Mesothelial cell of epicardium (in vitro differentiated cells): ENCODE measurements at places on chromosomes 13 and 19.

DNA sequence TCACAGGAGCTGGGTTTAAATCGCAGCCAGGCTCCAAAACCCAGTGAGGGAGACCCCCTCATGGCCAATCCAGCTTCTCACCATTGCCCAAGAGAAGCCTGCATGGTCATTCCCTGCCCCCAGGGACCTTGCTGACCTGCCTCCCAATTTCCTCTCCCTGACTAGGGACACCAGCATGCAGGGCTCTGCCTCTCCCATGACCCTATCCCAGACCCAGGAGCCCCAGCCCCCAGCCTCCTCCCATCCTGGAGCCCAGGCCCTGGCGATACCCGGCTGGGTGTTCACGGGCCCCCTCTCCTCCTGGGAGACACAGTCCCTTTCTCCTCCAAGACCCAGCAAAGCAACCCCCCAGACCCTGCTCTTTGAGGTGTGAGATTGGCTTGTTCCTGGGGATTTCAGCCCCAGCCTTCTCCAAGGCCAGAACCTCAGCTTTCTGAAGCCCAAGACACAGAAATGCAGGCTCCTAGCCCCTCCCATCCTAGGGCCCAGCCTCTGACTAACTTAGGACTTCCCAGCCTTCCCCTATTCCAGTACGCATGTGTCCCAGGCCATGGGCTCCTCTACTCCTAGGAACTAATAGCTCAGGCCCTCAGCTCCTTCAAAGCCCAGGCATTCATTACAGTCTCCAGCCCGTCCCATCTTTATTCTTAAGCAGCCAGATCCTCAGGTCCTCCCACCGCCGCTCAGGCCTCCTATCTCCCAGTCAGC, 1.1 kb downstream of the GYS1 start:
- no peak for DNase-seq
- peak overlapping the region; percentile 99 for H3K27ac ChIP-seq
- H3K4me1 ChIP-seq, result peaks cover 31% of the 10 kb centered on the region
- peaks cover 18% of the 10 kb centered on the region for H3K36me3 ChIP-seq

- no peaks in the 10 kb centered on the region for H3K36me3 ChIP-seq
- H3K27me3 ChIP-seq, result no peaks in the 10 kb centered on the region
- no peak for DNase-seq
- H3K27ac ChIP-seq, result no peak overlapping the region
- H3K4me3 ChIP-seq, result no peak overlapping the region
These were observed 19.3 kb downstream of the RUBCNL start for GRCh38 chr13:46367617-46368327.

DNA sequence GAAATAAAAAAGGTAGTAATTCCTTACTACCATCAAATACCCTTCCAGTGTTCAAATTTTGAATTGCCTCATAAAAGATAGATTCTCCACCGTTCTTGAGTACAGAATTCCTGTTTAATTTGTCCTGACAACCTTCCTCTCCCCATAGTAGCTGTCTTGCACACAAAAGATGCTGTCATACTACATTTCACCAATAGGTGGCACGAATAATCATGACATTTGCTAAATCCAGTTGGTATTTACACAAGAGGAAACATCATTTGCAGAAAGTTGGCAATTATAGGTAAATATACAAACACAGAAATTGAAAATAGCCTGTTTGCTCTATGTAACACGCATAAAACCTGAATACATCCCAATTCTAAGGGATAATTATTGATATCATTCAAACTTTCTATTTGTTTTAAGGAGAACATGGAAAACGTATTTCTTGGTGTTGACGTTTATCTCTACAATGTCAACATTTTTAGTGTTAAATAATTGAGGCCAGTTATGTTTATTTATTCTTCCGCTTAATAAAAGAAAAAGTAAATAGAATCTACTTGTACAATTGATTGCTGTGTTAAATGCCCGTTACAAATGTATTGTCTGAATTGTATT, 58.3 kb upstream of the CLDN10 start:
- no peaks in the 10 kb centered on the region for H3K36me3 ChIP-seq
- H3K27ac ChIP-seq, result no peak overlapping the region
- H3K4me1 ChIP-seq, result no peaks in the 10 kb centered on the region
- no peak overlapping the region for H3K4me3 ChIP-seq

GRCh38 chr13:24738366-24738847, 25.6 kb upstream of the RNF17 start:
- DNase-seq, result no peak
- H3K36me3 ChIP-seq, result no peaks in the 10 kb centered on the region
- peaks cover 3% of the 10 kb centered on the region for H3K27me3 ChIP-seq
- H3K4me1 ChIP-seq, result peaks cover 11% of the 10 kb centered on the region

DNA sequence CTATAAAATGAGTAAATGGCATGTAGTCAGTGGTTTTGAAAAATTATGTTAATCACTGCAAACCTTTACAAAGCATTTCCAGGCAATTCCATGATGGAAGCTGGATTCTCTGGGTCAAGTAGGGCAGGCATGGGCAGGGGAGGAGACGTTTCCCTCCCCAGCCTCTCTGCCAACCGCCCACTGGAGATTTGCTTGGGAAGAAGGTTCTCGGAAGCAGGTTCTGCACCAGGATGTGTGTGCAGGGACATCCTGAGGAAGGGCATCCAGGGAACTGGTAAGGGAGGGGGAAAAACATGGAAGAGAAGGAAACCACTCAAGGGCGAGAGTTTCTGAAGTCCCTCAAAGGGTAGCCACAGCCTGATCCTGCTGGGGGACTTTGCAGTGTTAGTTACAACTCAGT, 469.1 kb downstream of the TSHZ3 start:
- DNase-seq, result peak; percentile 28
- H3K4me1 ChIP-seq, result no peaks in the 10 kb centered on the region

GRCh38 chr13:76017861-76018556, 381.9 kb downstream of the LMO7 start:
- H3K36me3 ChIP-seq, result no peaks in the 10 kb centered on the region
- DNase-seq, result no peak
- H3K4me3 ChIP-seq, result no peak overlapping the region
- H3K27me3 ChIP-seq, result no peaks in the 10 kb centered on the region

DNA sequence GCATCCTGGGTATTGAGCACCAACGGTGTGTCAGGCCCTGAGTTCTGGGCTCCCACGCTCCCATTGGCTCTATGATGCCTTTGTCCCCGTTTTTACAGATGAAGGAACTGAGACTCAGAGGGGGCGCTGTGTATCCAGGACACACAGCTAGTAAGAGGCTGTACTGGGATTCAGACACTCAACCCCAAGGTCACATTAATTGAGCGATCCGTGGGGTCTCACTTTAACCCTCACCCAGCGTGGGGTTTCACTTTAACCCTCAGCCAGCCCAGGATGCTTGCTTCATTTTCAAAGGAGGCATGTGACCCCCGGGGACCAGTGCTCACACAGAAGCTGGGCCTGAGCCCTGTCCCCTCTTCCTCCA, 42.6 kb downstream of the CYP4F22 start:
- peaks cover 14% of the 10 kb centered on the region for H3K27me3 ChIP-seq
- H3K4me3 ChIP-seq, result no peak overlapping the region
- no peak for DNase-seq
- H3K36me3 ChIP-seq, result no peaks in the 10 kb centered on the region
- H3K4me1 ChIP-seq, result no peaks in the 10 kb centered on the region

DNA sequence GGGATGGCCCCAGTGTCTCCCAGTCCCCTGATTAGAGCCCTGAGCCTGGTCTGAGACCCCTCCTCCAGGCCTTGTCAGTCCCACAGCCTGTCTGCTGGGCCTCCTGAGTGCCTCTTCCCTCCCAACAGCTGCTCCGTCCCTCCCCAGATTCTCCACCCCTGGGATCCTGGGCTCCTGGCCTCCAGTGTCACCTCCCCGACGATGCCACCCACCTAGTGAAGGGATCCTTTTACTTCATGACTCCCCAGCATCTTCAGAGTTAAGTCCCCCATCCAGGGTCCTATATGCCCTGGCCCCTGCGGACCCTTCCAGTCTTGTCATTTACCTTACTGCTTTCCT, 4.4 kb upstream of the PRX start:
- H3K27me3 ChIP-seq, result no peaks in the 10 kb centered on the region
- peaks cover 22% of the 10 kb centered on the region for H3K4me1 ChIP-seq
- DNase-seq, result no peak
- H3K4me3 ChIP-seq, result no peak overlapping the region

DNA sequence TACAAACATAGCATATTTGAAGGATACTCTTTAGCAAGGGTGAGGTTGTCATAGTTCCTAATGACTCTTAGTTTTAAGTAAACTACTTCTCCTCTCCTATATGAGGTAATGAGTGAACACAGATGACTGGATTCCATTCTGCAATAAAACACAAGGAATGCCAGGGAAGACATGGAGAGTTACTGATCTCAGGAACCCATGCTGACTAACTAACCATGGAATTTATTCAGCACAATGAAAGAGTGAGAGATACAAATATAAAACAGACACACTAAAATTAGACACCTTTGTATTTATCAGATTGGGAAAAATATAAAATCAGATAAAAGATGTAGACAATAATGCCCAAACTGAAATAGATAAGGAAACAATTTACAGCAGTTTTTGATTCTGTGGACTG, 1525.9 kb upstream of the SLC10A2 start:
- DNase-seq, result no peak
- H3K27ac ChIP-seq, result peak overlapping the region; percentile 26
- no peak overlapping the region for H3K4me3 ChIP-seq
- no peaks in the 10 kb centered on the region for H3K27me3 ChIP-seq
- H3K36me3 ChIP-seq, result peaks cover 4% of the 10 kb centered on the region

GRCh38 chr13:58547419-58547818, 915.9 kb downstream of the PCDH17 start:
- no peaks in the 10 kb centered on the region for H3K36me3 ChIP-seq
- no peak for DNase-seq
- H3K27ac ChIP-seq, result no peak overlapping the region
- no peaks in the 10 kb centered on the region for H3K4me1 ChIP-seq

DNA sequence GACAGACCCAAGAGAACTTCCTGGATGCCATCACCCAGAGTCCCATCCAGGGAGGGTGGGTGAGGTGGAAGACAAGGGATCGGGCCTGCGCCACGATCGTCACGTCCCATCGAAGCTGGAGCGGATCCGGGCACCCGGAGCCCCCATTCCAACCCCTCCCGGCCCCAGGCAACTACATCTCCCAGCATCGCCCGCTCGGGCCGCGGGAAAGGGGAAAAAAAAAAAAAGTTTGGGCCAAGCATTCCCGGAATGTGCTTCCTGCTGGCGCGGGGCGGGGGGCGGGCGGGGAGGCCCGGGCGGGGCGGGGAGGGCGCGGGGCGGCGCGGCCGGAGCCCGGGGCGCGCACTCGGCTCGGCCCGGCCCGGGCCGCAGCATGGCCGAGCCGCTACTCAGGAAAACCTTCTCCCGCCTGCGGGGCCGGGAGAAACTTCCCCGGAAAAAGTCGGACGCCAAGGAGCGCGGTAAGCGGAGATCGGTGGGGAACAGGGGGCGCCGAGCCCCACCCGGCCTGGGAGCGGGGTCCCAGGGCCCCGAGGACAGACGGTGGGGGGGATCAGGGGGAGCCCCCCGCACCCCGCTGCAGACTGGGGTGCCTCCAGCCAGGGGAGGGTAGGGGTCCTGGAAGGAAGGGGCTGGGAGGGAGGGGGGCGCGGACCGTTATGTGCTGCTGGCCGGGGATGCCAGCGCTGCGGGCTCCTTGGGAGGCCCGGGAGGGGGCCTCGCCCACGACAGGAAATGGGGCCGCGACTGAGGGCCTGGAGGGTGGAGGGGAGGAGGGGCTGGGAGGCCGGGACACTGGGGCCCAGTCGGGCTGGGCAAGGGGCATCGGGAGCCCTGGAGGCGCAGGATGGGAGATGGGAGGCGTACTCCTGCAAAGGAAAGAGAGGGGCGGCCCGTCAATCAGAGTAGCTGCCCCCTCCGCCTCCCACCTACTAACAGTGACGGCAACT, at the start of gene SYDE1:
SYDE1 (plus strand) TSS at position 341 of the 950 bp plus-strand sequence; CDS start at position 374, 33 bp downstream.
- H3K4me3 ChIP-seq, result peak within 1 kb of the TSS; percentile 72
- H3K4me1 ChIP-seq, result peaks cover 18% of the 10 kb centered on the region
- DNase-seq, result no peak
- H3K27me3 ChIP-seq, result no peaks in the 10 kb centered on the region
- H3K36me3 ChIP-seq, result peaks cover 15% of the 10 kb centered on the region
- H3K27ac ChIP-seq, result peak within 1 kb of the TSS; percentile 88

GRCh38 chr13:84200971-84201370, 318.7 kb upstream of the SLITRK1 start:
- no peak overlapping the region for H3K27ac ChIP-seq
- no peaks in the 10 kb centered on the region for H3K27me3 ChIP-seq

GRCh38 chr19:27762933-27763332, 1450.0 kb downstream of the UQCRFS1 start:
- no peaks in the 10 kb centered on the region for H3K27me3 ChIP-seq
- H3K27ac ChIP-seq, result no peak overlapping the region
- H3K4me1 ChIP-seq, result no peaks in the 10 kb centered on the region

DNA sequence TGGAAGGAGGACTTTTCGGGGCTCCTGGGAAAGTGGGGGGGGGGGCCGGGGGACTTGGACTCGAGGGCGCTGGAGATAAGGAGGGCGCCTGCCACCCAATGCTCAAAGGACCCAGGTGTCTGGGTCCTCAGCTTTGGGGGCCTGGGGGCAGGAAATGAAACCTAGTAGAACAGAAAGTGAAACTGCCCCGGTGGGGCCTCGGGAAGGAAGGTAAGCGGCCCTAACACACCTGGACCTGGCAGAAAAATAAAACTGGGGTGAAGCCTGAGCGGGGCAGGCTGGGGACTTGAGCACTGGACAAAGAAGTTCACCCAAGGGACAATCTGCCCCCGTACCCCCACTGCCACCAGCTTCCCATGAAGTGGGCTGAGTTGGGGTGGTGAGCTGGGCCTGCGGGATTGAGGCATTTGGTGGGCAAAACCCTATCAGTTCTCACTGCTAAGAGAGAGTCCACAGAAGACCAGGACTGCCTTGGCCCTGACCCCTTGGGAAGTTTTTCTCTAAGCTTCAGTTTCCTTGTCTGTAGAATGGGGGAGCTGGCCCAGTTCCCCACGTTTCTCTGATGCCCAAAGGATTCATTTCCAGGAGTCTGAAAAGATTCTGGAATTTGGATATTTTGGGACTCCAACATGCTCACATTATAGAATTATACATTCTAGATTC, 2.3 kb downstream of the PRKD2 start:
- peak; percentile 54 for DNase-seq
- H3K27ac ChIP-seq, result peak overlapping the region; percentile 97
- peak overlapping the region; percentile 92 for H3K4me3 ChIP-seq
- H3K36me3 ChIP-seq, result peaks cover 8% of the 10 kb centered on the region

- no peak overlapping the region for H3K4me3 ChIP-seq
- peaks cover 3% of the 10 kb centered on the region for H3K4me1 ChIP-seq
- no peak overlapping the region for H3K27ac ChIP-seq
- no peak for DNase-seq
- no peaks in the 10 kb centered on the region for H3K27me3 ChIP-seq
- H3K36me3 ChIP-seq, result peaks cover 3% of the 10 kb centered on the region
These were observed 24.3 kb downstream of the GPX4 start for GRCh38 chr19:1128106-1128505.

- DNase-seq, result no peak
- H3K27me3 ChIP-seq, result no peaks in the 10 kb centered on the region
- no peak overlapping the region for H3K27ac ChIP-seq
These were observed 10.3 kb downstream of the ATG4D start for GRCh38 chr19:10553943-10554381.

- H3K4me1 ChIP-seq, result peaks cover 5% of the 10 kb centered on the region
- no peaks in the 10 kb centered on the region for H3K27me3 ChIP-seq
- no peak overlapping the region for H3K27ac ChIP-seq
These were observed 696.3 kb upstream of the SLC10A2 start for GRCh38 chr13:103762523-103762922.
